ENCODE measurements at places on chromosomes 12 and 14. TPM values are rescaled to one million over a fixed set of nuclear protein-coding genes. Genes with fewer than 3 reads are reported as not detected.

- no peak for DNase-seq
- H3K4me3 ChIP-seq: no peak overlapping the region
- peaks cover 14% of the 10 kb centered on the region for H3K27me3 ChIP-seq
These were observed 2.5 kb upstream of the SLC6A13 start for GRCh38 chr12:265096-265495.

Gene SLC7A7
- 0.60 TPM for total RNA-seq

Gene IL31
- not detected for total RNA-seq

DNA sequence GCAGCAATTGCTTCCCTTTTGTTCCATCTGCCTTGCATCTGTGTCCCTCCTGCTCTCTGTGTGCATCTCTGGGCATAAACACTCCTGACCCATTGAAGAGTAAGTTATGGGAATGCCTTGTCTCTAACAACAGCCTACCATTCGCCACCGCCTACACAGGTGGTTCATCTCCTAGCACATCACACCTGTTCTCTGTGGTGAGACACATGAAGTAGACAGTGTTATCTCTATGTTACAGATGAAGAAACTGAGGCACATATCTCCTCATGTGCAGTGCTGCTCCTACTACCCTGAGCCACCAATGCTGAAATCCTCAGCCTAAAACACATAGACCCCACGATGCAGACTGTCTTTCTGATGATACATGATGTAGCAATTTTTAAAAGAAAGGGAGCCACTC is 77.6 kb downstream of the PITPNM2 start:
- no peaks in the 10 kb centered on the region for H3K36me3 ChIP-seq
- H3K27me3 ChIP-seq: no peaks in the 10 kb centered on the region
- H3K27ac ChIP-seq: no peak overlapping the region
- DNase-seq: no peak
- H3K4me3 ChIP-seq: no peak overlapping the region

Gene SLCO1A2
- total RNA-seq: not detected

Gene WNT1
- total RNA-seq: 0.33 TPM

Measured in activated CD4-positive, alpha-beta memory T cell treated with anti-CD3 and anti-CD28 coated beads, Interleukin-2, amount 10 ng/mL, durations not matched to agents 7 days and 5 days (primary cell).